ENCODE measurements at places on chromosomes 5 and 9.

DNA sequence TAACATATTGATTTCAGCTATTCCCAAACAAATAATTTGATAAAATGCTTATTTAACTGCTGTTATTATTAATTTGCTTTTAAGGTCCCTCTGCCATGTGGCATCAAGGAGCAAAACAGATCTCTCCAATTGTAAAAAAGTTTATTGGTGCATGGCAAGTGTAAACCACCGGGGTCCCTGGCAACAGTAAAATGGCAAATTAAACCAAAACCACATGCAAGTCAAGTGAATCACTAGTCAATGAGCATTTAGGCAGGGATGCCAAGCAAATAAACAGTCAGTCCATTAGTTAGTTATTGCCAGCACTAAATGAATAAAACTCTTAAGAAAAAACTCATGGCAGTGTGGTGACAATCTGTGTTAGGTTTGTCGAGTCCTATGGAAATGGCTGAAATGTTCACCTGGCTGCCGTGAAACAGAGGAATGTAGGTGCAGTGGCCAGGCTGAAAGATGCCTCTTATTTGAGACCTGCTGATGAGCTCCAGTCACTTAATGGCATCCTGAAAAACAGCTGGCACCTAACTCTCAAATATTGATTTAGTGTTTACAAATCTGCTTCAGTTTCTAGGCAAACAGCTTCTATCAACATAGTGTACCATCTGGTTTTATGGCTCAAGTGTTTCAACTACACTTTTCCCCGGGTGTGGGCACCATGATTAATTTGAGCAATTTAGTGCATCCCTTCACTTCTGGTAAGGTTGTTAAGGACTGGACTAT is 296.5 kb upstream of the ITGA1 start:
- peak; percentile 96 for DNase-seq

DNA sequence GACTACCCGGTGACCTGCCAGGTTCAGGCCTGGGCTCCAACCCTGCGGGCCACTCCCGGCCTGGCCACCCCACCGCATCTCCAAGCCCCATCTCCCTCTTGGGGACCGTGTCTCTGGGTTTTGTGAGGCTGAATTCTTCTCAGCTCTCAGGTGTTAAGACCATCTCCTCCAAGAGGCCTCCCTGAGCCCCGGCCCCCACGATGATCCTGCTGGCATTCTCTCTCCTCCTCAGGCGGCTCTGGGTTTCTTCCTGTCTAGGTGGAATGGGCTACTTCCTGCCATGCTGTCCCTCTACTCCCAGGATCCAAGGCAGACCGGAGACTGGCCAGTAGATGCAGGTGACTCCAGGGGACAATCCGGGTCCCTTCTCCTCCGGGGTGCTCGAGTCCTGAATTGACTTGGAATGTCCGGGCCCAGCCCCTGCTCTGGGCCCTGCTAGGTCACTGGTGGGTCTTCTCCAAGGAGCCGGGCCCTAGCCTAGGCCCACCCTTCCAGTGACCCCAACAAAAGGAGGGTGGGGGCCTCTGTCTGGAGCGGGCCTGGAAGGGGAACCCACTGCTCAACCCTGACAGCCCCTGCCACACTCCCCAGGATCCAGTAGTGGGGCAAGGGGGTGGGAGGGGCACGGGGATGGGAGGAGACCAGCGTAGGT is 219.8 kb downstream of the C9orf50 start:
- DNase-seq, result no peak

GRCh38 chr9:76658510-76659231 is 105.6 kb upstream of the PCA3 start:
- DNase-seq, result peak; percentile 21

DNA sequence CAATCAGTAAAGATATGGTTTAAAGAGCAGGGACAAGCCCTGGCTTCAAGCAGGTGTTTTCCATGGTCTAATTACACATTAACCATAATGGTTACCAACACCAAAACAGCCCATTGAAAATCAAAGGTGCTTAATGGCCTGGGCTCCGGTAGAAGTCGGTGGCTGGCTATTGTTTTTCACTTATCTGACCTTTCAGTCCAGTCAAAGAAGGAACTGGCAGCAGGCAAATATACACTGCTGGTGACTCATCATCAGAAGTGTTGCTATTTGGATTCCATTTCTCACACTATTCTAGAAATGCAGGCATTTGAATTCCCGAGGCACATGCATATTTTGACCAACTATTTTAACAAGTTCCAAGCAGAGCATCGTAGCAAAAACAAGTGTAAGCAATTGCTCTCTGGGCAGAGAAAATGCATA is 26.3 kb upstream of the GABRP start:
- DNase-seq, result no peak

DNA sequence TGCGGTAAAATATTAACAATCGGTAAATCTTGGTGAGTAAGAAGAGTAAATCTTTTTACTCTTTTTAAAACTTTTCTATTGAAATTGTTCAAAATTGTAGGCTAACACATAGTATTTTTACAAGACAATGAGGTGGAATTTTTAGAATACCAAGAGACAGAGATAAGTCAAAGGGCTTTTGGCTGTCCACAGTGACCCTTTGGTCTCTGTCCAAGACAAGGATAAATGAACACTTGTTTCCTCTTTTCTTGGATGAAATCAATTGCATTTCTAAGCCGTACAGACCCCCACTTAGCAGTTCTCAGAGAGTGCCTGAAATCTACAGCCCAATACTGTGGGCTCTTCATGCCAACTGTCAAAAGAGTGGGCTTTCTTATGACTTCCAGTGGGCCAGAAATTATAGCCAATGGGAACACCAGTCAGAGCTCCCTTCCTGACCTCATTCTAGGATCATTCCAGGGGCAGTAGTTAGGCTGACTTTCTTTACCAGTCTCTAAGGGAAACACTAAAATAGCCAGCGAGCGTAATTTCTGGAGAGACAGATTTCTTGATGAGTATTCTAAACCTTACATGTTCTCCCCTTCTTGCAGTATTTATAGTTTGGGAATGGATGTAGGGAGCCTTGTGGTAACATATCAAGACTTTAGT is 74.1 kb downstream of the GALNT10 start:
- DNase-seq, result no peak

DNA sequence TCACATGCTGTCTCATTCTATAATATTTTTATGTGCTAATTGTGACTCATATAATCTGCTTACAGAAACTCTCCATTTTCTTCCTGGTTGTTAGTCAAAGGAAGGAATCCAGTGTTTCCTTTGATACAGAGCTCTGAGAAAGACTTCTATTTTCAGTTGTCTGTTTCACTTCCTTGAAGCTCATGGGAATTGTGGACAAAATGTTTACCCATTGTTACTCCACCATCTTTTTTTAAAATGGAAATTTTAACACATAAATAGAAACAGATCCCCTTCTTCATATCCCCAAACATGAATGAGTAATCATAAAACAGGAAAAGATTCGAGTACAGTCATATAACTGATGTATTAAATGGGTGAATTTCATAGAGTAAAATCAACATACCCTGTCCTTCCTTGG is 42.0 kb upstream of the KCNN2 start:
- no peak for DNase-seq

- DNase-seq, result no peak
These were observed 28.3 kb upstream of the TGFBR1 start for GRCh38 chr9:99076483-99077171.

DNA sequence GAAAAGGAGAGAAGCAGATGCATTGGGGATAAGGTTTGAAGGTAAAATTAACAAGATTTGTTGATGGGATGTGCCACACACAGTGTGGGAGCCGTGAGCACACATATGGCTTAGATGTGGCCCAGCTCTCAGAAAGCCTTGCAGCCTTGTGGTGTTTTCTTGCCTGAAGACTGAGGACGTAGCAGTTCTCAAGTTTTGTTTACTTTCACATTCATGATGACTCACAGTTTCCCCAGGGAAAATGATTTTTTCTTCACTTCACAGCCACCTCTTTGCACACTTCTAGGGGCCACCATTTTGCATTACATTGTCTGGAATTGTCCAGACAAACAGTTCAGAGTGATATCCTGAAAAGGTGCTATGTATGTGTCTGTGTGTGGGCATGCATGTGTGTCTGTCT is 126.2 kb downstream of the BASP1 start:
- no peak for DNase-seq

DNA sequence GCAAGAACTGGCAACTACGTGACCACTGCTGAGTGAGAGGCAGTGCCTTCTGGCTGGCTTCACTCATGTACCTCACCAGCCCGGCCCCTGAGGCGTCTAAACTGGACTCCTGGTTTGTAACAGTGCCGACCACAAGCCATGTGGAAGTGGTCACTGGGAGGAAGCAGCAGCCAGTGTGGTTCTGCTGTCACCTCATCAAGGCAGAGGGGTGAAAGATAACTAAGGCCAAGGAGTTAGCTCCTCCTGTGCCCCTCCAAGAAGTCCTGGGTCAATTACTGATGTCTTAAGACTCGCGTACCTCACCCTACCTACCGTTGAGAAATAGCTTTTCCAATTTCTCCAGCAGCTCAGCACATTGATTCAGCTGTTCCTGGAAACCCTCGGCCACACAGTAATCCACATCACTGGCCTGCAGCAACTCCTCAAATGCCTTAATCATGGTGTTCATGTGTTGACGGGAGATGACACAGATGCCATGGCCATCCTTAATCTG is 142.9 kb downstream of the CDK5RAP2 start:
- DNase-seq, result no peak

GRCh38 chr5:145520335-145520734 is 314.8 kb downstream of the PRELID2 start:
- no peak for DNase-seq

Measured in NCI-H345 (cell line).